Left cardiac atrium (tissue), 4 donors: ENCODE measurements at places on chromosomes 3 and 15. TPM values are rescaled to one million over a fixed set of nuclear protein-coding genes. Genes with fewer than 3 reads are reported as not detected.

DNA sequence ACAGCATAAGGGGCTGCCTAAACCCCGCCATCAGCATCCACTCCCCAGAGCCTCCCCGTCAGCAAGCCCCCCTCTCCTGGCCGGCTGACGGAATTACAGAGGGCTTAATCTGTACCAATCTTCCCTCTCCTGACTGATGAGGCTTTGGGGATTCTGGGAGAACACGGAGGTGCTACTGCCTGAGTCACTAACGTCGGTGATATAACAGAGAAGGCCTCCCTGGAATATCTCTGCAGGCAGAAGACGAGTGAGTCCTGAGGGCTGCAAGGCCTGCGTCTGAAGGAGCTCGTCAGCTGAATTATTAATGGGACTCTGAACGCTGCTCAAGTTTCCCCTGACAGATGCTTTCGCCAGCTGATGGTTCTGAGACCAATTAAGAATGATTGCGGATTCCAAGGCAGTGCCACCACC lies 147.7 kb downstream of the XXYLT1 start:
- DNase-seq, result no peak

- DNase-seq, result no peak
Measured at GRCh38 chr15:52288051-52288942, 7.3 kb downstream of the MYO5C start.

DNA sequence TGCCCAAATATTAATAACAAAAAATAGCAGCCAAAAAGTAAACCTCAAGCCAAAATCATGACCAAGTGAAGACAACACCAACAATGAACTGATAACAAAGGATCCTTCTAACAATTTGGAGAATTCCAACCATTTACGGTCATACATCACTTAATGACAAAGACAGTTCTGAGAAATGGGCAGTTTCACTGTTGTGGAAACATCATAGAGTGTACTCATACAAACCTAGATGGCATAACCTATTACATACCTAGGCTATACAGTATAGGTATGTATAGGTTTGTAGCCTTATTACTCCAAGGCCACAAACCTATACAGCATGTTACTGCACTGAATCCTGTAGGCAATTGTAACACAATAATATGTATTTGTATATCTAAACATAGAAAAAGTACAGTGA lies 12.4 kb downstream of the ANO10 start:
- no peak for DNase-seq

- no peak for DNase-seq
Measured at GRCh38 chr15:52191207-52191606, at the start of gene GNB5. GNB5 (minus strand) TSS chr15:52191392; CDS start chr15:52184676, 6,716 bp downstream.

DNA sequence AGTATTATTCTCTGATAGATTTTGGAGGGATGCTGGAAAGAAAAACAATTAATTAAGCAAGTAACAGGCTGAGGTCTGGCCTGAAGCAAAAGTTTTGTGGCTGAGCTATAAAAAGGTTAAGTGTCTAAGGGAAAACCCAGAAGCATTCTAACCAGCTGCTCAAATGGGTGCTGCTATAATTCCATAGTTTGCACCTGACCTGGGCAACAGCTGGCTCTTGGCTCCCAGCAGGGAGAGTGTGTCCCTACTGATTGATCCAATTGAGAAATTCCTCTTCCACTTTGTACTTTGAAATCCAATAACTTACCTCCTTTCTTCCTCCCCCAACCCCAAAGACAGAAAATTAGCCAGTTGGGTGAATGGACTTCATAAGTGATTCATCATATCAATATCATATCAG lies 27.7 kb upstream of the SMAD3 start:
- DNase-seq, result no peak

- DNase-seq, result no peak
Measured at GRCh38 chr15:27973886-27974285, 125.2 kb downstream of the OCA2 start.

DNA sequence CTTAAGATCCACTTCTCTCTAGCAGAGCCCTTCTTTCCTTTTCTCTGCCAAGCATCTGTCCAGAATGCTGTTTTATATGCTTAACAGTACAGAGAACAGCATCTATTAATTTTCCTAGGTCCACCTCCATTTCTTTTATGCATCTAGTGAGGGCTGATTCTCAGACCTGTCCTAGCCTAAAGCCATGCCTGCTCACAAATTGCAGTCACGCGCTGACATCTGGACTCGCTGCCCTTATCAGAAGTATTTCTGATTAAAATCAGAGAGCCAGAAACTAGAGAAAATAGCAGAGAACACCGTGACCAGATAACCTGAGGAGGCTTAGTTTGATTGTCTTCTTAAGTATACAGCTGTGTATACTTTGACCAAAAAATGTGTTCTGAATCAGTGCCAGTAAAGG lies 1.9 kb downstream of the C3orf20 start:
- no peak for DNase-seq

DNA sequence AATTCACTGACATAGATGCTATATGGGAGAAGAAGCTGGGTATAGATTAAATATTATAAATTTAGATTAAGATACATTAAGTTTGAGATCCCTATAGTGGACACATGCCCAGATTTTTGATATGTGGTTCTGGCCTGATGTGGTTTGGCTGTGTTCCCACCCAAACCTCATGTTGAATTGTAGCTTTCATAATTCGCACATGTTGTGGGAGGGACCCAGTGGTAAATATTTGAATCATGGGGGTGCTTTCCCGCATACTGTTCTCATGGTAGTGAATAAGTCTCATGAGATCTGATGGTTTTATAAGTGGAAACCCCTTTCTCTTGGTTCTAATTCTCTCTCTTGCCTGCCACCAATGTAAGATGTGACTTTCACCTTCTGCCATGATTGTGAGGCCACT lies 189.4 kb upstream of the CD96 start:
- DNase-seq, result no peak

DNA sequence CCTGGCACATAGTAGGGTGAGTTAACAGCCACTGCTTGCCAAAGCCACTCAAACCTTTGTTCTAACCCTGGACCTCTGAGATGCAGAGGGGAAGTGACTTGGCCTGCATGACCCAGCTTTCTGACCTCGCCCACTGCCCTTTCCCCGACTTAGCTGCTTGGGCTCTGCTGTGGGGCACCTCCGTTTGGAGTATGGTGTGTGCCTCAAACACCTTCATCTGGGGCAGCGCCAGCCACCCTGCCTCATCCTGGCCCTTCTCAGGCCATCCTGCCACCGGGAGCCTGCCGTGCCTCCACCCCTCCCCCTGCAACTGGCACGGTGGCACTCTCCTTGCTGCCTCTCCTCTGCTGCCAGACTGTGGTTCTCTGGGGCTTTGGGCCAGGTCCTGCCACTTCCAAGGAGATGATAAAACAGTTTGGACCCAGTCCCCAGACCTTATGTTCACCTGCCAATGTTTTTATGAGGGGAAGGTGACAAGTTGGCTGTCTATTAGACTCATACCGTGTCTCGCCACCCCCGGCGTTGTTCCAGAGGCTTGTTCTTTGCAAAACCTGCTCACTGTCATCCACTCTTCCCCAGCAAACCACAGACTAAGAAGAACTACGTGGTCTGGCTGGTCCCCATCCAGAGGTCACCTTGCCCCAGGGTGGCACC lies 32.2 kb downstream of the SLC6A6 start:
- DNase-seq, result peak; percentile 59

GRCh38 chr15:71373917-71374316 lies 258.6 kb downstream of the THSD4 start:
- DNase-seq, result no peak

GRCh38 chr3:45892161-45892560 lies 5.8 kb downstream of the CCR9 start:
- no peak for DNase-seq

GRCh38 chr15:65829130-65829764 lies 37.2 kb upstream of the DENND4A start:
- DNase-seq, result no peak

GRCh38 chr3:186477876-186478275 lies 66.3 kb downstream of the CRYGS start:
- DNase-seq, result no peak

- no peak for DNase-seq
Measured at GRCh38 chr15:65512189-65512588, 5.3 kb downstream of the DPP8 start.

GRCh38 chr3:38582316-38582715 lies 67.2 kb downstream of the SCN5A start:
- no peak for DNase-seq

DNA sequence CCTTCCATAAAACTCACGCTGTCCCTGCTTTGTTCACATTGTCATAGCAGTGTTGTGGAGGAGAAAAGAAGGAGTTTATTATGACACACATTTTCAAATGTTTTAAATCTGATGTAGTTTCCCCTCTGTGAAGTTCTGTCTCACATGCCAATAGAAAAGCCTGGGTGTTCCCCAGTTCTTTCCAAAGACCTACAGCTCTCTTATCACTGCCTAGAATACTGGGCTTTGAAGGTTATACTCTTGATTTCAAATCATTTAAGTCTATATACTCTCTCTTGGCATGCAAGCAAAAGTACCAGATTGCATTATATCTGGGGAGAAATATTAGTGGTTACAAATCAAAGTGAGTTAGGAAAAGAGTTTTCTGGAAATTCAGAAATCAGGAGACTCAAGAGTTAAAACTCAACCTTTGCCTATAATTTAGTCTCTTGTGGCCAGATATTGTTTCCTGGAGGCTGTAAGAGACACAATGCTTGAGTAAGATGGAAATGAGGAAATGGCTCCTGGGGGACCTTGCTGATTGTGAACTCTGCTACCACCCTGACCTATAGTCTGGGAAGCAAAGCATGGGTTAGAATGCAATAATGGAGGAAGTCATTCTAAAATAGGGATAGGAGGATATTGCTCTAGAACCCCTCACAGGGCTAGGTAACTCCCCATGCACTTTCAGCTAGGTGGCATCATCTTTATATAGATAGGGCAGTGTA lies 182.8 kb downstream of the KCNAB1 start:
- no peak for DNase-seq

DNA sequence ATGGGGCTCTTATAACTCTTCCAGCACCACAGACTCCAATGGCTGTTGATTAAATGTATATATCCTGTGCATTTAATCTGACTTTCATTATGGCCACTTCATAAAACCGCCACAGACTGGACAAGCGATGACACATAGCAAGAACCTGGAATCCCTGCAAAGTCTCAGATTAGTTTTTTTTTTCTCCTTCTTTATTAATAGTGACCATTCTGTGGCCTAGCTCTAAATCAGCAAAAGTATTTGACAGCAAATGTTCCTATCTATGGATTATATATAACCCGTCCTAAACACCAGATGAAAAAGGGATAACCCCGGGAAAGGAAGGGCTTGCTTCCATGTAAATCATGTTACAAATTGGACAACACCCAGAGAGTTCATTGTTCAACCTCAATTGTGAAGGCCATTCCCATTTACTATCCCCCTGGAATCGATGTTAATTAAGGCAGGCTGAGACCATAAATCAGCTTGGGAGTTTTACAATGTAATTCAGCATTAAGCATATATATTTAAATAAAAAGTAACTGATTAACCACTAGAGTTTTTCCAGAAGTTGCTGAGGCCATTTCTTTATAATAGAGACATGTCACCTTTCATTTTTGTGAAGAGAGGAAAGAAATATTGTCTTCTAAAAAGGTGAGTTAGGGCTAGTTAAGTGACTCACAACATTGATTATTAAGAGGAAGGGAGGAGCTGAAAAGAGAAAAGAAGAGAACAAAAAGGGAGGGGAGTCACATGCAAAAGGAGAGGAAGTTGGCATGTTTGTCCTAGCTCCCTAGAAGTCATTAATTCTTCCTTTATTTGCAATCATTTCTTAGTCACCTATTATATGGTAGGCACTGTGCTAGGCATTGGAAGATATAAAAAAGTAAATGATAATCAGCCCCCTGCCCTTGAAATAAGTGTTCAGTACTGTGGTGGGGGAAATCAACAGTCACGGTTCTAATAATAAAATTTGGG lies 26.2 kb downstream of the ALDH1A2 start:
- no peak for DNase-seq

DNA sequence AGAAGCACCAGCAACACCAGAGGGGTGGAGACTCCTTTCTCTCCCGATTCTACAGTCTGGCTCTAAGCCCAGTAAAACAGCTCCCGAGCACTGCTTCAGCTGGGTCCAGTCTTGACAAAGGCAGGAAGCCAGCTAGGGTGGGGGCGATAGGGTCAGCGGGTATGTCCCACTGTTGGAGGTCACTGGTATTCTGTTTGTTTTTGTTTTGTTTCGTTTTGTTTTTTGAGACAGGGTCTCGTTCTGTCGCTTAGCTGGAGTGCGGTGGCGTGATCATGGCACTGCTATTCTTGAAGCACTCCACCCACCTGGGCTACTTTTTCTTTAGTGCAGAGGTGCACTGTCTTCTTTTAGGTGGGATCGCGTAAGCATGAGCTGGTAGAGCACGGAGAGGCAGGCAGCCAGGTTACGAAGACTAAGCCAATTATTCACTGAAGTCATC lies 16.3 kb downstream of the GCSAM start:
- DNase-seq, result no peak

- no peak for DNase-seq
Measured at GRCh38 chr3:178513546-178514380, 22.5 kb upstream of the KCNMB2 start.

DNA sequence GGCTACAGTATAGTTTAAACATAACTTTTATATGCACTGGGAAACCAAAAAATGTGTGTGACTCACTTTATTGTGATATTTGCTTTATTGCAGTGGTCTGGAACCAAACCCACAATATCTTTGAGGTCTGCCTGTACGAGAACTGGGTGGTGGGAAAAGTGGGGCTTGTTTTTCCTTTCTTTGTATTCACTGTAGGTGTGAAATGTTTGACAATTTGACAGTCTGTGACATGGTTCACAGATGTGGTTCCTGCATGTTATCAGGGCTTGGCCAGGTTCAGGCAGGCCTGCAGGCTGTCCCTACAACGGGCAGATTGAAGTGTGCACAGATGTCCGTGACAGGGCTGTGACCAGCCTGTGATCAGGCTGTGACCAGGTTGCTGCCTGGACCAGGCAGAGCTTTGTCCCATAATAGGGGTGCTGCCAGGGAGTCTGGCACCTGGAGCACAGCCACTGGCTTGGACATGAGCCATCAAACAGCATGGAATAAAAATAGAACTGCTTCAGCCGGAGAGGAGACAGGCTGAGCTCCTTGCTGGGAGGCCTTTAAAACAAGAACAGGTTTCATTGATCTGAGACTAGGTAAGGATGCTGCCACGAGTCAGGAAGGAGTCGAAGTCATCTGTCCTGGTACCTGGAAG lies 61.0 kb downstream of the KLF13 start:
- peak; percentile 42 for DNase-seq

- DNase-seq, result no peak
Measured at GRCh38 chr3:15536856-15537255, 15.3 kb upstream of the COLQ start.

- DNase-seq, result no peak
Measured at GRCh38 chr15:39184701-39185390, 396.0 kb upstream of the THBS1 start.

- DNase-seq, result no peak
Measured at GRCh38 chr15:78363381-78363734, 23.2 kb downstream of the CRABP1 start.

The LRRC49 gene
- total RNA-seq, result 33.0 TPM

The ACP3 gene
- 1.1 TPM for total RNA-seq

The XYLB gene
- 1.6 TPM for total RNA-seq

The PGBD4 gene
- 2.2 TPM for total RNA-seq

The CCR2 gene
- 1.9 TPM for total RNA-seq
